Erythroblast (primary cell): ENCODE measurements at places on chromosomes 6 and 20.

GRCh38 chr6:15305496-15305895 is 59.6 kb downstream of the JARID2 start:
- DNase-seq = no peak

DNA sequence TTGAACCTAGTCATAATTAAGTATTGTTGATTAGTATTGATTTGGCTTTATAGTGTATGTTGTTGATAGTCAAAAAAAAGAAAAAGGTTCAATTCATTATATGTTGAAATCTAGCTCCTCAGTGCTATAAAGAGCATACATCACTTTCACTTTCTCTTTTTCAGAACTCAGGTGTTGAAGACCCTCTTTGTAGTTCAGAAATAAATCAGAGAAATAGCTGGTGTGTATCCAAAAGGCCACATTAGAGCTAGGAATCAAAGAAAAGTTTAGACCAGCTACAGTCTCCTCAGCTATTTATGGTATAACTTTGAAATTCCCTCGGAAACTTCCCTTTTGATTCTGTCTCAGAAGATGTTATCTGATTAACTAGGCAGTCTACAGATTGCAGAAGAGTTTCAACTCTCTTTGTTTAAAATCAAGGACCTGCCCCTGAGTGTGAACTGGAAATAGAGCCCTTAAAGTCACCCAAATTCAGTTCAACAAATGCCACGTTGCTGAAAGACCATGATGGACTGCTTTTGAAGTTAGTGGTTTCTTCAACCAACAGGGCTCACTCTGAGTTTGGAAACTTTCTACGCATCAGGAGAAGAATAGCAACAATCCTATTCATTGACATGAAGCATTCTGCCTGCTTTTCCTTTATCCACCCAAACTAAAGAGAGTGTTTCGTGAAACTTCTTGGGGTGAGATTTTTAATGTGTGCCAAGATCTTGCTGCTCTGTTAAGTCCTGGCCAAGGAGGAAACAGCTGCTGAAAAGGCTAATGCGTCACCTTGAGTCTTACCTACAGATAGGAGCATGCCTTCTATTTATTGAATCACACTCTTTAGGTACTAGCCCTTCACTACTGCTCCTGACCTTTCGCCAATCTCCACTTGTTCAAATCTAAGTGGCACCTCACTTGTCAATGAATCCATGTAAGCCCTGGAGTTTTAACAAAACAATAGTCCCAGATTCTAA is 111.7 kb downstream of the TNFRSF21 start:
- DNase-seq = no peak

DNA sequence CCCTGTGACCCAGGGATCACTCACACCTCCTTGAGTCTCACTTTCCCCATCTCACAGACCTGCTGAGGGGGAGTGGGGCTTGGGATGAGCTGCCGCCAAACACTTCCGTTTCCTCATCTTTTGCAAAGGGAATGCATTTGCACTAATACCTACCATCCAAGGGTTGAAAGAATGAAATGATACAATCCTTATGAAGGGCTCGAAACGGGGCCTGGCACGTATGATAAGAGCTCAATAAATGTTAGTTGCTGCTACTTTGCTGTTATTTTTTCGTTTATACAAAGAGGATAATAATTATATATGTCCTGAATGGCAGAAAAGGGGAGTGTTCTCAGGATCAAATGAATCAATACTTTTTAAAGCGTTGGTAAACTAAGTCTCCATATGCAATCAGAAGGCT is 6.1 kb upstream of the TFAP2D start:
- DNase-seq = no peak

DNA sequence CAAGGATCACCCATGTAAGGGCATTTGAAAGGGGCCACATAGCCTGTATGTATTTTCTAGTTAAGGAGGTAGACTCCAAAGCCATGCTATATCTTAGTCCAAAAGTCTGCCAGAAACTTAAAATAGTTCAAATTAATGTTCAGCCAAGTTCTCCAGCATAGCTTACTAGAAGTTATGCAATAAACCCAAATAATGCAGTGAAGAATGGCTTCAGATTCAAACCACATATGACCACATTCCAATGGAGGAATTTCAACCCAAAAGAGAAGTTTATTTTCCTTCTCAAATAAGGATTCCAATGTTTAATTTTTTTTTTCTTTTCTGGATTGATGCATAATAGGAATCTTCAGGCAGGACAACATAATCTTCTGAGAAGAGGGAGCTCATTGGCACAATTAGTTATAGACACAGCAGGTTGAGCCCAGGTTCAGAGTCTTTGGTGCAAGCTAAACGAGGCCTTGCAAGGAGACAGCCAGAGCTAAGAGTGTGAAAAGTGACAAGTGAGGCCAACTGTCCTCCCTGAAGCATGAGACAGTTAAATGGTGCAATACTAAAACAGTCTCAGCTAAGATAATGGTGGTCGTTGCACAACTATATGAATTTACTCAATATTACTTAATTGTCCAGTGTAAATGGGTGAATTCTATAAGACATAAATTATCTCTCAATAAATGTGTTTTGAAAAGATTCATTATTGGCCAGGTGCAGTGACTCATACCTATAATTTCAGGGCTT is 598.8 kb upstream of the CDH4 start:
- no peak for DNase-seq

DNA sequence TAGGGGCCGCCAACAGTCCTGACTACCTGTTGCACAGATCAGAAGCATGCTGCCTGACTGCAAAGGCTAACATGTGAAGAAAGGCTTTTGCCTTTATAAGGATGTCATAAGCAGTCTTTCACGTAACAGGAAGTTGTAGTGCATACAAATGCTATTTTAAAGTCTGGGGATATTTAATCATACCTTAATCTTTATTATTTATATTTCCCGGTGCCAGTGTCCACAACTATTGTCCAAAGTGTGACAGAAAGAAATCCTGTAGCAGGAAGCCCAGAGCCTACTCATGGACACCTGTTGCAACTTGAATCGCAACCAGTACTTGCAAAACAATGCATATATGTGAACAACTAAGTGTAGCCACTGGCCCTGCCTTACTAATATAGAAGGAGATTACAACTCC is 235.8 kb downstream of the ALDH8A1 start:
- DNase-seq = no peak

DNA sequence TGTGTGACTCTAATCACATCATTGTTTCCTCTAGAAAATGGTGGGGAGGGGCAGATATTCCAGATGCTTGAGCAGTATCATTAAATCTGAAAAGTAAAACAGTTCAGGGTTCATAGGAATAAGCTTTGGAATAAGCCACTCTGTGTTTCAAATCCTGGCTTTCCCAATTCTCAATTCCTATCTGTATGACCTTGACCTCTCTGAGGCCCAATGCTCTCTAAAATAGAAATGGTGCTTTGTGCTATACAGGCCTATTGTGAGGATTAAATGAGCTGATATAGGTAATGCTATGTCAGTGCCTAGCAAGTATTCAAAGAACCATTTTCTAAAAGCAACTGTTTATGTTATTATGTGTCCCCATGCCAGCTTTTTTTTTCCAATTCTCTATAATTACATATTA is 209.0 kb upstream of the PRSS16 start:
- no peak for DNase-seq

DNA sequence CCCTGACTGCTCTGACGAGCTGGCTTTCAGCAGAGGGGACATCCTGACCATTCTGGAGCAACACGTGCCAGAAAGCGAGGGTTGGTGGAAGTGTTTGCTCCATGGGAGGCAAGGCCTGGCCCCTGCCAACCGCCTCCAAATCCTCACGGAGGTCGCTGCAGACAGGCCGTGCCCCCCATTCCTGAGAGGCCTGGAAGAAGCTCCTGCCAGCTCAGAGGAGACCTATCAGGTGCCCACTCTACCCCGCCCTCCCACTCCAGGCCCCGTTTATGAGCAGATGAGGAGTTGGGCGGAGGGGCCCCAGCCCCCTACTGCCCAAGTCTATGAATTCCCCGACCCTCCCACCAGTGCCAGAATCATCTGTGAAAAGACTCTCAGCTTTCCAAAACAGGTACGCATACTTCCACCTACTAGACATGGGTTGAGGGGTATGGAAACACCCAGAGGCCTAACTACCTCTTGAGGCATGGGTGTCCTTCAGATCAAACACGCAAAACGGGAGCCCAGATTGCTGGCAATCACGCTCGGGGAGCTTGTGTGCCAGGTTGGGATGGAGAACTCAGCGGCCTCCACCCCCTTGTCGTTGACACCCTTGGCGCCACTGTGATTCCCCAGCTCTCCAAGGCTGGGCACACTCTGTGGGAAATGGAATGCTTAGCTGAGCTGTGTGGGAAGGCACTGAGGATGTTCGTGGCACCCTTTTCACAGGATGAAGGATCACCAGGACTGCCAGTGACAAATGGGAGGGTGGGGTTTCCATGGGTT is 25.3 kb downstream of the CASS4 start:
- no peak for DNase-seq

DNA sequence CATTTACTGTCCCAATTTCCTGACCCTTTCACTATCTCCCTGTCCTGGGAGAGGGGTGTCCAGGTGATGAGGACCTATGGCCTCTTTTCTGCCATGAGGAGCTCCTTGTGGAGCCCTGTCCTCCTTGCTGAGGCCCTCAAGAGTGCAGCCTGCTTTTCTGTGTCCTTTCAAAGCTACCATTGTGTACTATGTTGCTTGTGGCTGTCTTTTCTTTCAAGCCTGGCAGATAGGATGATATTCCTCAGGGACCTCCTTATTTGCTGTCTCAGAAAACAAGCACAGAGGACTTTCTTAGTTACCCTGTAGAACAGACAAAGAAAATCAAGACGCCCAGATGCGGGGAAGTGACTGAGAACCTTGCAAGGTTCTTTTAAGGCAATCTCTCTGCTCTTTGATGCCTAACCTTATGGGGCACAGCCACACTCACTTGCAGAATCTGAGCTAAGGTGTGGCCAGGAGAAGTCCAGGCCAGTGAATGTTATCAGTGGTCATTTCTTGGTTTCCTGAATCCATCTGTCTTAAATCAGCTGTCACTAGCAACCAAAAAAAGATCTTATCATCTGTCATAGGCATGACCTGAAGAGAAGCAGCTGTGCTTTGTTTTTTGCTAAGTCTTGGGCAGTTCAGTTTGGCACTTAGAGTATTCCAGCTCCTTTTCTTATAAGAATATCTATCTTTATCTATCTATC is 17.2 kb downstream of the CARMIL1 start:
- no peak for DNase-seq

DNA sequence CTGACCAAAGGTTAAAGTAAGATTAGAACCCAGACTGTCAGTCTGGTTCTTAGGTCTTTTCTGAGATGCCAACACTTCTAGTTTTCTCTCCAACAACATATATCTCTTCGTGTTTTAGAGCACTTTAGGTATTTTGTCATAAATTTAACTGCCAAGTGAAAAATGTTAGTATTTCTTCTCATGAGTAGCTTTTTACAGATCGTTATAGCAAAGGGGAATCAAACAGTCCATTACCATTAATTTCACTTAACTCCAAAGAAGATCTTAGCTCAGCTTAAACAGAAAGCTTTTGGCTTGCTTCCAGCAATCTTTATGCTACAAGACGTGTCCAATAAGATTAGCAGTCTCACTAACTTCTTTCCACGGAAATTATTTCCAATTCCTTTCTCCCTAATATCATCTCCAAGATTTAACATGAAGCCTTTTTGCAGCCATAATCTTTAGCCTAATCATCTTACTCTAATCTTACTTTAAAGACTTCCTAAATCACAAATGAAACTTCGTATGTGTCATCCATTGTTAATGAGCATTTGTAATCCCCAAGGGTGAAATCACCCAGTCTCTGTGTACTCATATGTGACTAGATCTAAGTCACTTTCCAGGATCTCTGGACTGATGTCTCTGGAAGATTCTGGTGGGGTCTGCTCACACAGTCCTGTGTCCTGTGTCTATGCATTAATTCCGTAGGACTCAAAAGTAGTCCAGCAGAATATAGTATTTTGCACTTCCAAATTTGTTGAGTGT is 38.7 kb downstream of the MOXD1 start:
- no peak for DNase-seq

GRCh38 chr20:61806314-61806713 is 259.4 kb downstream of the TAF4 start:
- DNase-seq = no peak

- no peak for DNase-seq
Measured at GRCh38 chr20:41462372-41463161, 95.9 kb upstream of the EMILIN3 start.

DNA sequence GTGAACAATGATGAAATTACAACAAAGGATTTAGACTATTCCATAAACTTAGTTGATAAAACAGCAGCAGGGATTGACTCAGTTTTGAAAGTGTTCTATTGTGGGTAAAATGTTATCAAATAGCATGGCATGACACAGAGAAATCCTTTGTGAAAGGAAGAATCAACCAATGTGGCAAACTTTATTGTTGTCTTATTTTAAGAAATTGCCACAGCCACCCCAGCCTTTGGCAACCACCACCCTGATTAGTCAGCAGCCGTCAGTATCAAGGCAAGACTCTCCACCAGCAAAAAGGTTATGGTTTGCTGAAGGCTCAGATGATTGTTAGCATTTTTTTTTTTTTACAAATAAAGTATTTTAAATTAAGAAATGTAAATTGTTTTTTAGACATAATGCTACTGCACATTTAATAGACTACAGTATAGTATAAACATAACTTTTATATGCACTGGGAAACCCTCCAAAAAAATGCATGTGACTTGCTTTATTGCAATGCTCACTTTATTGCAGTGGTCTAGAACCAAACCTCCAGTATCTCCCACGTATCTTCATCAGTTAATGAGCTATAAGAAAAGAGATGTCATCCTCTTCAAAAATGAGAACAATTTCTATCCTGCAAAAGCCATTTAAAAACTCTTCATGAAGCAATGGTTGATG is 162.7 kb downstream of the SOBP start:
- no peak for DNase-seq
